ENCODE measurements at places on chromosomes 16 and 17.

- DNase-seq: no peak
Measured at GRCh38 chr17:61000911-61001310, 323.3 kb downstream of the BCAS3 start.

- DNase-seq: no peak
Measured at GRCh38 chr17:3704931-3705717, 9.2 kb upstream of the P2RX5 start.

DNA sequence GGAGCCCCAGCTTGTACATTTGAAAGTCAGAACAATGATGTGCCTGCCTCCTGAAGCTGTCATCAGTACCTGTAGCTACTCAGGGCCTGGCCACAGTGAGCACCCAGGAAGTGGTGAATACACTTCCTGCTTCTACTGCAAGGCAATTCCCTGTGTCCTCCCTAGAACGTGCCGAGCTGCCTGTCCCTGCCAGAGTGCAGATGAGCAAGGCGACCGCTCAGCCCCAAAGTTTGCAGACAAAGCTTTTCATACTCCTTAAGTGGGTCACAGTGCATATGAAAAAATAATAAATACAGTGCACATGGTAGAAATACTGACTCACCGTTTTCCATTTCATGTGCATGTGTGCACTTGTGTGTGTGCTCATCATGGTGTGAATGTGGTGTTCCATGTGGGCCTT is 77.3 kb downstream of the MPRIP start:
- DNase-seq: no peak

- DNase-seq: no peak
Measured at GRCh38 chr17:16999931-17000625, 28.2 kb upstream of the TNFRSF13B start.
